Urinary bladder (tissue), 4 donors: ENCODE measurements at places on chromosomes 1 and 21. TPM values are rescaled to one million over a fixed set of nuclear protein-coding genes. Genes with fewer than 3 reads are reported as not detected.

The PKP1 gene
- polyA plus RNA-seq: 2.5 TPM

The CD53 gene
- polyA plus RNA-seq: 48.9 TPM

The PLA2G2C gene
- polyA plus RNA-seq: not detected

The TENT5C gene
- polyA plus RNA-seq: 2.3 TPM

The MPL gene
- 0.33 TPM for polyA plus RNA-seq

The CCDC30 gene
- polyA plus RNA-seq: 1.5 TPM

The LCE2B gene
- not detected for polyA plus RNA-seq

The BEST4 gene
- polyA plus RNA-seq: 0.30 TPM

The GNAT2 gene
- polyA plus RNA-seq: not detected

The PADI6 gene
- polyA plus RNA-seq: not detected

The PDC gene
- not detected for polyA plus RNA-seq

The SYCP1 gene
- polyA plus RNA-seq: not detected

The DPH2 gene
- polyA plus RNA-seq: 21.7 TPM

The C1orf141 gene
- polyA plus RNA-seq: not detected

The RPE65 gene
- polyA plus RNA-seq: 0.89 TPM

The ZNHIT6 gene
- polyA plus RNA-seq: 15.1 TPM

The AXDND1 gene
- 0.20 TPM for polyA plus RNA-seq

The CFHR4 gene
- 0.04 TPM for polyA plus RNA-seq

The C1orf115 gene
- polyA plus RNA-seq: 9.5 TPM

The BECN2 gene
- not detected for polyA plus RNA-seq

The CYP4Z1 gene
- 0.25 TPM for polyA plus RNA-seq

The TNFRSF4 gene
- polyA plus RNA-seq: 2.2 TPM

The CSRP1 gene
- 4,390 TPM for polyA plus RNA-seq
